ENCODE measurements at places on chromosomes 2 and 18. TPM values are rescaled to one million over a fixed set of nuclear protein-coding genes. Genes with fewer than 3 reads are reported as not detected.

DNA sequence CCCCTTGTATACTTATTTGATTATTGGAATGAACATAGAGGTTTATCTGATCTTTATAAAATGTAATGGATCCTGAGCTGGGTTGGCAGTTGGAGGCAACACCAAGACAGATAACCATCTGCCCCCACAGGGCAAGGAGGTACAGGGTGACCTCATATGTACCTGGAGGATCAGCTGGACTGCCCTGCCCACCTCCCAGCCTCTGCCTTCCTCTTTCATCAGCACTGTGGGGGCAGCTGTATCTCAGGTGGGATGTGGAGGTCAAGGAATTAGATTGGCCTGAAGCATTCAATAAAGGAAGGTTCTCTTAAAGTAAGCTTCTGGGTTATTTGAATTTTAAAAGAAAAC is 92.6 kb downstream of the LYPD6 start:
- no peak overlapping the region for H3K4me3 ChIP-seq
- H3K27ac ChIP-seq, result no peak overlapping the region
- H3K4me1 ChIP-seq, result no peaks in the 10 kb centered on the region
- H3K36me3 ChIP-seq, result no peaks in the 10 kb centered on the region
- no peak for DNase-seq

DNA sequence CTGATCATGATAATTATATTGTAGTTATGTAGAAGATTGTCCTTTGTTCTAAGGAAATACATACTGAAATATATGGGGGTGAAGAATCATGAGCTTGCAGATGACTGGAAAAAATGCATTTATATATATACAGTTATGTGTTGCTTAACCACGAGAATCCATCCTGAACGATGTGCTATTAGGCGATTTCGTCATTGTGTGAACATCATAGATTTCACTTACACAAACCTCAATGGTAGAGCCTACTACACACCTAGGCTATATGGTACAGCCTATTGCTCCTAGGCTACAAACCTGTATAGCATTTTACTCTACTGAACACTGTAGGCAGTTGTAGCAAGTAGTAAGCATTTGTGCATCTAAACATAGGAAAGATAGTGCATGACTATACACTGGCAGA is 2.6 kb upstream of the ACAA2 start:
- DNase-seq, result no peak
- no peak overlapping the region for H3K4me3 ChIP-seq
- peaks cover 24% of the 10 kb centered on the region for H3K4me1 ChIP-seq
- H3K27ac ChIP-seq, result no peak overlapping the region
- no peaks in the 10 kb centered on the region for H3K36me3 ChIP-seq

DNA sequence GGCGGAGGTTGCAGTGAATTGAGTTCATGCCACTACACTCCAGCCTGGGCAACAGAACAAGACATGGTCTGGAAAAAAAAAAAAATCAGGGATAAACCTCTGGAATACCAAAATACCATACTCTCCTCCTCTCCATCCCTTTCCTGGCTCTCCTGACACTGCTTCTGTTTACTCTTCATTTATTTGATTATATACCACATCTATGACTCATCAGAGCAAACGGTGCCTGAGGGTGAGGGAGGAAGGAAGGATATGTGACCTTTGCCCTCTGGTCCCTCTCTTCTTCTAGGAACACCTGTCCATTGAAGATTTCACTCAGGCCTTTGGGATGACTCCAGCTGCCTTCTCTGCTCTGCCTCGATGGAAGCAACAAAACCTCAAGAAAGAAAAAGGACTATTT is 30.0 kb downstream of the VIL1 start:
- H3K4me1 ChIP-seq, result no peaks in the 10 kb centered on the region
- H3K36me3 ChIP-seq, result peaks cover 23% of the 10 kb centered on the region
- H3K27me3 ChIP-seq, result no peaks in the 10 kb centered on the region
- no peak for DNase-seq
- H3K4me3 ChIP-seq, result no peak overlapping the region

DNA sequence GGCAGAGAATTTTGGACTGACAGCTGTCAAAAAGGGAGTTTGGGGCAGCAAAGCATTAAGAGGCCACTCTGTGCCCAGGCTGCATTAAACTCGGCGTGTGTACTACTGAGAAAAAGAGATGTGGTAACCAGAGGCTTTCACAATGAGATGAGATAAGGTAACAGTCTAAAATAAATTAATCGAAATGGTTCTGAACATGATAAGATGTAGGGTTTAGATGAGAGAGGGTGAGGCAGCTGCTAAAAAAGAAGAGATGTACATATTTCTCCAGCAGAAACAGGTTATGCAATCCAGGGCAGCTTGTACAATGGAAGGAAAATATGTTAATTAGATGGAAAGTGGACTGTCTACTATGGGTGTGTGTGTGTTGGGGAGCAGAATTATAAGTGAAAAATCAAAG is 39.2 kb upstream of the ACTR3 start:
- no peaks in the 10 kb centered on the region for H3K27me3 ChIP-seq
- H3K4me1 ChIP-seq, result no peaks in the 10 kb centered on the region
- no peak for DNase-seq
- no peak overlapping the region for H3K4me3 ChIP-seq

DNA sequence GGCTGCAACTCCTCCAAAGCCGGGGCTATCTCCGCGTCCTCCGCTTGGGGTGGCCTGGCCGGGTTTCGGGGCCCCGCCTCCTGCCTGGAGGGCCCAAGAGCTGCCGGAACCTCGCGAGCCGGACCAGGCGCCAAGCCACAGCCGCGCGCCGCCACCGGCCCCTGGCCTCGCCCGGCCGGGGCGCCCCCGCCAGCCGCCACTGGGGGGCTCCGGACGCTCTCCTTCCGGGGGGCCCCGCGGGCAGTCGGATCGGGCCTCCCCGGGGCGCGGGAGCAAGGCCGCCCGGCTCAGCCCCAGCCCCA is 17.4 kb upstream of the HAAO start:
- peak; percentile 38 for DNase-seq
- peak overlapping the region; percentile 99 for H3K27ac ChIP-seq
- H3K36me3 ChIP-seq, result no peaks in the 10 kb centered on the region

DNA sequence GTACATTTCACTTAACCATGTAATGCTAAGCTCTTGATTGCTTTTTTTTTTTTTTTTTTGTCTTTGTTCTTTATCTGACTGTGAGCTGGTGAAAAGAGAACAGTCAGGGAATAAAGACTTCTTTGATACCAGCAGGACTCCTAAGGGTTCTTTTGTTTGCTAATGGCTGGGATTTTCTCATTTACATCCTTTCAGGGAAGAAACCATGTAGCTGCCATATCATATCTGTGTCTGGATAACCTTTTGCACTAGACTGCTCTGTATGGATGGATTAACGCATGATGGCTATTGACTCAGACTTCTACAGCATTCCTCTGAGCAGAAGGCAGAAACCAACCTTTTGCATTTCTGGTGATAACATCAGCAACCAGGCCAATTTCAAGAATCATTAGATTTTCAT is 504.0 kb downstream of the LRRTM4 start:
- no peak overlapping the region for H3K4me3 ChIP-seq
- DNase-seq, result no peak
- H3K4me1 ChIP-seq, result no peaks in the 10 kb centered on the region
- no peaks in the 10 kb centered on the region for H3K36me3 ChIP-seq
- no peaks in the 10 kb centered on the region for H3K27me3 ChIP-seq

The FN1 gene
- 6,415 TPM for total RNA-seq
